ENCODE measurements at places on chromosomes 2 and 18. TPM values are rescaled to one million over a fixed set of nuclear protein-coding genes. Genes with fewer than 3 reads are reported as not detected.
A peak's percentile ranks its signal among the peaks of the same experiment; 100 is the strongest.

- no peak for DNase-seq
These were observed 250.9 kb downstream of the DCDC2C start for GRCh38 chr2:3954261-3954660.

GRCh38 chr2:176704282-176704858, 435.1 kb downstream of the MTX2 start:
- DNase-seq, result no peak

- DNase-seq, result no peak
These were observed 54.4 kb downstream of the XRCC5 start for GRCh38 chr2:216163518-216163917.

- DNase-seq, result no peak
These were observed 10.7 kb downstream of the RBM43 start for GRCh38 chr2:151251012-151251411.

GRCh38 chr2:96139181-96139758, 968 bp upstream of the ASTL start:
- no peak for DNase-seq

DNA sequence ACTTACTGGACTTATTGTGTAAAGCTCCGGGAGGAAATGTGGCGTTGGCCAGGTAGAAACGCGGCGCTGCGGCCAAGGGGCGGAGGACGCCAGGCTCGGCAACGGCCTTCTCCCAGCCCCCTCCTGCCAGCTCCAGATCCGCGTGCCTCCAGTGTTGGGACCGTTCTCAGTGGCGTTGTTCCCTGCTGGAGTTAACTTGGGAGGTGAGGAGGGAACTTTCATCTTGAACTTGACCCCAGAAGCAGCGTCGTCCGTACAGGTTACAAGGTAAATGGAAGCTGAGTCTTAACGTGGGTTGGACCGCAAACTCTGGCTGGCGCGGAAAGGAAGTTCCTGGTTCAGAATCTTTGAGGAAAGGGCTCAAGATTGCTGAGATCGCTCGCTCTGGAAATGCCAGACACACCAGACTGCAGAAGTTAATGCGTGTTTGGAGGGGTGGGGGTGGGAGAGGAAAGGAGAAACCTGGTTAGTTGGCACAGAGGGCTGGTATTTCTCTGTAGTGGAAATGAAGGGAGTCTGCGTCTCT, 1.3 kb downstream of the TANC1 start:
- peak; percentile 50 for DNase-seq

DNA sequence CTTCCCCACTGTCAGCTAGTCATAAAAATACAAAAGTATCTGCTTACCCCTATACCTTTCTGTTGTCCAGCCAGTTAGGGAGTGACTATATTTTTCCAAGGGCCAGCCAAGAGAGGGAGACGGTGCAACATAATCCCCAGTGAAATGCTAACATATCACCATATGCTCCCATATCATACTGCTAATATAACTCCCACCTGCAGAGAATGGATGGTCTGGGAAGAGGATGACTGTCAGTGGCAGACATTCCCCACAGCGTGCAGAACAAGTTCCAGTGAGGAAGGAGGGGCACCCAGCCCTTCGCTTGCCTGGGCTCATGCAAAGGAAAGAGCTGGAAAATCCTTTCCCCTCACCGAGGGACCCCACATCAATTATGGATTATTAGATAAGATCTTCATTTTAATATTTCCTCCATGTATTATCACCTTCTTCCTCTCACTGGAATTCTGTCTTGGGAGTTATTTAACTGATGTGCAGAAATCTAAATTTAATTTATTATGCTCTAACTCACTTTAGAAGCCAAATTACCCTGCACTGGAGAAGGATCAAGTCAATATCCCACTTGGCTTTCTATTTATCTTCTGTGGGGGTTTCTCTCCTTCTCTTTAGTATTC, 135.6 kb downstream of the GALNT14 start:
- DNase-seq, result no peak

GRCh38 chr2:208266936-208267335, 881 bp downstream of the PIKFYVE start:
- DNase-seq, result no peak

DNA sequence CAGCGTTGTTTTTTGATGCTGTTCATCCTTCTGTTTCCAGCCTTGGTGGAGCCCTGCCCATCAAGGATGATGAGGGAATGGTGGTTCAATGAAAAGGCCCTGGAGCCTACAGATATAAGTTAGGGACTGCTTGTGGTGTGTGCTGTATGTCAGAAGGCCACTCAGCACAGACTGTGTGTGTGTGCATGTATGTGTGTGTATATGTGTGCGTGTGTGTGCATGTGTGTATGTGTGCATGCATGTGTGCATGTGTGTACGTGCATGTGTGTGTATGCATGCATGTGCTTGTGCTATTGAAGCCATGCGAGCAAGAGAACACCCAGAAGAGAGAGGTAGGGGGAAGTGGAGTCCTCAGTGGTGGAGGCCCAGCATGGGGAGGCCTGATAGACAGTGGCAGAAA, 304.9 kb downstream of the CYP26B1 start:
- no peak for DNase-seq

DNA sequence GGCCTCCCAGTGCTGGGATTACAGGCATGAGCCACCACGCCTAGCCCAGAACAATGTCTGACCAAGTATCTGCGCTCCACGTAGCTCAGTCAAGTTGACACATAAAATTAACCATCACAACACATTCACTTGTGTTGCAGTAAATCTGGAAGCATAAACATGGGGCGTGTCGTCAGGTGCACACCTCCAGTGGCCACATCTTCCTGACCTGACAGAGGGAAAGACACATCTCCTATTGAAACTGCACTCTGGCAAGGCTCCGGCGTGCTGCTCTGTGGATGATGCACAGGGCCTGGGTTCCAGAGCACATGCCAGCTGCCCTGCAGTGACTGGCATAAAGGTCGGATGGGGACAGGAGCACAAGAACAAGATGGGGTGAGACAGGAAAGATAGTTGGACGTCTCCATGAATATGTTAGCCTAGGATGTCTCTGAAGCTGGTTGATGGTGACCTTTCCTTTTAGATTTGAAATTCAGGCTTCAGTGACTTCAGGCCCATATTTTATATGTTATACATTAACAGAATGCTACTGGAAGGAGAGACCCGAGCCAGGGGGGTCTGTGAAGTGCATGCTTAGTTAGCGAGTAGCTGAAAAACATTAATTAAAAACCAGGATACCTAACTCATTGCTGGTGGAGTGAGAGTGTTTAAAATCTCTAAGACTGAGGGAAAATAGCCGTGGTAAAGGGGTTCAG, 10.9 kb downstream of the IMPA2 start:
- no peak for DNase-seq

DNA sequence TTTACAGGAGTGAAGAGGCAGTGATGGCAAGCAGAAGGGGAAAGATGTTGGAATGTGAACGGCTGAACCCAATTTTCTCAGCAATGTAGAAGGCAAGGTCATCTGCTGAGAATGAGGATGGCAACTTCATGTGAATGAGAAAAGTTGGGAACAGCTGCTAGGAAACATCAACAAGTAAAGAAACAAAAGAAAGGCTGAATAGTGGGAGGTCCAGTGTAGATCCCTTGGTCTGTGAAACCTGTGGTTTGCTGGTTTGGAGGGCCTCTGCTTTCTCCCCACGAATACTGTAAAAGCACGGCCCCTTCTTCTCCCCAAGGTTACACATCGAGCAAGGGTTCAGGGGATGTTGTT, 27.4 kb downstream of the MARCHF4 start:
- DNase-seq, result no peak

Gene FAM117B
- 9.8 TPM for total RNA-seq

Gene SERPINB3
- not detected for total RNA-seq

Gene FOXD4L1
- 0.73 TPM for total RNA-seq

Gene DNAH6
- total RNA-seq, result 0.70 TPM

Gene TFPI
- 31.0 TPM for total RNA-seq

Data from Caco-2 (cell line).